ENCODE measurements at places on chromosomes 7 and 10. TPM values are rescaled to one million over a fixed set of nuclear protein-coding genes. Genes with fewer than 3 reads are reported as not detected.
A peak's percentile ranks its signal among the peaks of the same experiment; 100 is the strongest.

Gene INTS15
- 45.1 TPM for total RNA-seq

Gene PPP1R9A
- total RNA-seq: not detected

- H3K27me3 ChIP-seq: peaks cover 9% of the 10 kb centered on the region
- no peaks in the 10 kb centered on the region for H3K36me3 ChIP-seq
- no peak overlapping the region for H3K4me3 ChIP-seq
- no peak overlapping the region for H3K27ac ChIP-seq
- H3K4me1 ChIP-seq: peaks cover 23% of the 10 kb centered on the region
Measured at GRCh38 chr10:110544958-110545537, 22.4 kb upstream of the SMC3 start.

GRCh38 chr7:50166997-50167965 is 74.2 kb upstream of the ZPBP start:
- H3K36me3 ChIP-seq: no peaks in the 10 kb centered on the region
- H3K27ac ChIP-seq: peak overlapping the region; percentile 88
- peak overlapping the region; percentile 40 for H3K4me3 ChIP-seq
- peak; percentile 77 for DNase-seq
- H3K4me1 ChIP-seq: peaks cover 43% of the 10 kb centered on the region
- peaks cover 10% of the 10 kb centered on the region for H3K27me3 ChIP-seq

Gene LRRC61
- total RNA-seq: 27.5 TPM

Data from activated CD4-positive, alpha-beta T cell treated with anti-CD3 and anti-CD28 coated beads, Interleukin-2, amount 10 ng/mL, durations not matched to agents 24 days and 14 days (primary cell).